Right cardiac atrium (tissue), 5 donors: ENCODE measurements at places on chromosomes 1 and 21. TPM values are rescaled to one million over a fixed set of nuclear protein-coding genes. Genes with fewer than 3 reads are reported as not detected.

SLC30A2 gene
- 0.24 TPM for total RNA-seq

BARHL2 gene
- total RNA-seq: not detected

RIPPLY3 gene
- not detected for total RNA-seq

TMEM125 gene
- 1.3 TPM for total RNA-seq

OR2L8 gene
- total RNA-seq: not detected
